AG20443 (cell line): ENCODE measurements at places on chromosomes 2 and 18.
A peak's percentile ranks its signal among the peaks of the same experiment; 100 is the strongest.

DNA sequence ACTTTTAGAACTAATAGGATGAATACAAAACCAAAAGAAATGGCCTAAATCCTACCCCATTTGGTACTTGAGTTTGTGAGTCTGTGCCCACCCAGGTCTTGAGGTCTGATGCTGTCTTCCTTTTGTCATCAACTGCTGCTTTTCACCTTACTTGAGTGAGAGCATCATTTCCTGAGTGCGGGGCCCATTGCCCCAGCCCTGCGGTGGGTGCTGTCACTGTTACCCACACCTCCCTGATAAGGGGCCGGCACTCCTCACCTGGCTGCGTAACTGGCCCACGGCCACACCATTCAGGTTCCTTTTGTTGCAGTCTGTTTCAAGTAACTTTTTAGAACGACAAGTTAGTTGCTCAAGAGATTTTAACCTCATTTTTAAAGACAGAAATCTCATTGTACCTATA, 25.3 kb downstream of the RAB12 start:
- no peak for DNase-seq

GRCh38 chr2:68039317-68039716, 23.5 kb downstream of the C1D start:
- DNase-seq, result no peak

DNA sequence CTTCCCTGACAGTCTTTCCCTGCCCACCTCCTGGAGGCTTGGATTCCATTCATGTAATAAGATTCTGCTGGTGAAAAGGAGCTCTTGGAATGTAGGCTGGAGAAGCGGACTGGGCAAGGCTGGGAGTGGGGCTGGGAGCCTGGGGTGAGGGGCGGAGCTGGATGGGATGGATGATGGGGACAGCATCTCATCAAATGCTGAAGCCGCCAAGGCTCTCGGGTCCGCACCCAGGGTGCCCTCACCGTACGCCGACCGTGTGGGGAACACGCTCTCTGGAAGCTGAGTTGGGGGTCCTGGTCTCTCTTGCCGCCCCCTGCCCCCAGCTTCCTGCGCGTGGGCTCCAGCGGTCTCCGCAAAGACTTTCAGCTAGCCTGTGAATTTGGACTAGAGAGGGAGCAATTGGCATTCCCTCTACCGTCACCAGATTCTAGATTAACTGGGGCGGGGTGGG, 9.1 kb downstream of the RAX start:
- DNase-seq, result no peak

DNA sequence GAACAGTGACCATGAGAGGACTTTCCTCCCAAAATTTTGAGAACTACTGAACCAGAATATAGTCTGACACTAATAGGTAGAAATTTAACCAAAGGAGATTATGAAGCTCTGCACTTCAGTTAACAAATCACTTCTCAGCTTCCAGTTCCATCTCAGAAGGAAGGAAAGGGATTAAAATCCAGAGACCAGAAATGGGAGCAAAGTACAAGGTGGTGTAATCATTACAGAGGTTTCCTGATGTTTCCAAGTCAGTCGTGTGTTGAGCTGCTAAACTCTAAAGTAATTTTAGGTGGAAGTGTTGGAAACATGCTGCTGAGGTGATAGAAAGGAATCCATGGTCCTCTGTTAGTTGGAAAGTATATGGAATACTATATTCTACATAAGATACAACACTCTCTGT, 10.8 kb downstream of the TYMS start:
- DNase-seq, result no peak

DNA sequence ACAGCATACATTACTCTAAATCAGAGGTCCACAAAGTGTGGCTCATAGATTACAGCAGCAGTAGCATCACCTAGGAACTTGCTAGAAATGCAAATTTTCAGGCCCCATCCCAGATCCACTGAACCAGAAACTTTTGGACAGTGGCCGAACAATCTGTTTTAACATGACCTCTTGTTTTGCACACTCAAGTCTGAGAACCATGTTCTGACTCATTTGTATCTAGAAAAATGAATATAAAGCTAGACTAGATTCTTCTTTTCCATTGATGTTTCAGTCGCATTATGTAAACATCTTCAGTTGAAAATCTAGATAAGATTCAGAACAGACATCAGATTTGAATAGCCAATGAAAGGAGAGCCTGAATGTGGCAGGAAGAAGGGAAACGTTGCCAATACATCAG, 608.8 kb downstream of the LRP1B start:
- no peak for DNase-seq

- peak; percentile 56 for DNase-seq
Observed at GRCh38 chr2:33395655-33396249, 80.7 kb upstream of the RASGRP3 start.

DNA sequence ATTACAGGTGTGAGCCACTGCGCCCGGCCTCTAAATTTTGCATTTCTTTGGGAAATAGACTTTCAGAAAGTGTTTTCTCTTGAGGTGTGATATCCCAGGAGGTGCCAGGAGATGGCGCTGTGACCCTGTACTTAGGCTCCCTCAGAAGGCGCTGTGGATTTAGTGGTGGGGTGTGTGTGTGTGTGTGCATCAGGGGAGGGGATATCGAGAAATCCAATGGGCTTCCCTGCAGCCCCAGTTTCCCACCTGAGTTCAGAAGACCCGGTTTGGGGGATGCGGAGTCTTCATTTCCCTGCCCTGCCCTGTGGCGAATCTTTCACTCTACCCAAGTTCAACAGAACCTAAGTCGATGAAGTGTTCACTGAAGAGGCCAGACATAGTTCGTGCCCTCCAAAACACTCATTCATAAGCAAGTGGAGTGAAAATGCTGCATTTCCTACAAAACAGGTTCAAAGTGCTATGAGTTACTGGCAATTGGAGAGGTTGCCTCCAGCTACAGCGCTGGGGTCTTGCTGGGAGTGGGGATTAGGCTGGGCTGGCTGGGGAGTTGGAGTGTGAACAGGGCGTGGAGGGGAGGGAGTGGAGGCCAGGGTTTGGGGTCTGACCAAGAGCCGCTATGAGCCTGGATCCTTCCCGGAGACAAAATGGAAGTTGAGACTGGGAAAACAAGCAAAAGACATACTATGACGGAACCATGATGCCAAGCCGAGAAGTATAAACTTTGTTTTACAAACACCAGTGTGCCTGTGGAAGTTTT, 6.5 kb upstream of the WNT6 start:
- peak; percentile 61 for DNase-seq

DNA sequence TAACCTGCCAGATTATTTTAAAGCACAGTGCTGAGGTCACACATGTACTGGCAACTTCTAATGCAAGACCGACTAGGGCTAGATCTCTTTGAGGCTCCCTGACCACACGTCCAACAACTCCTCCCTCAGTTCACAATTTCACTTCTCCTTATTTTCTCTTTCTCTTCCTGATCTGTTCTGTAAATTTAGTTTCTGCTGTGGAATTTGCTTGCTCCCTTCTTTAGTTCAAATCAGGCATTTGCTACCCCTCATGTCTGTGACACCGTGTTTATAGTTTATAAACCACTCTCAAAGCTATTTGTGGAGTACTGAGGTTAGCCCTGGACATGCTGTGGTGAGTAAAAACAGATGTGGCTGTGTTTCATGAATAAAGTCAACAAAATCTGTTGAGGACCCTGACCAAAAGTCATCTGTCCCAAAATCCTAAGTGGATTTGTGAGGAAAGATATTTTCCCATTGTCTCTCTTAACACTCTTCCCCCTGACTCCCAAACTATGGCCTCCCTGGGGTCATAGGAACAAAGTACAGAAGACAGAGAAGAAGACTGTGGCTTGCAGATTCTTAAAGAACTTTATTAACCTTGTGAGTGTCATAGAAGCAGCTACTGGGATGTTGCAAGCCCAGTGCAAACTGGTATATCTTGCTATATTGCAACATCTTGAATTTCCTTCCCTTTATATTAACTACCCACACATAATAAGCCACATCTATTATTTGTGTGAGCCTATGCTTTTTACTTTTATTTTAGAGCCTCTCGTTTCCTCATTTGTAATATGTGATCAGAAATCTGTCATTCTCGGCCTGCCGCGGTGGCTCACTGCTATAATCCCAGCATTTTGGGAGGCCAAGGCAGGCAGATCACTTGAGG, 3.5 kb upstream of the NAGK start:
- DNase-seq, result no peak

GRCh38 chr2:175057078-175057685, 52.0 kb upstream of the CHN1 start:
- DNase-seq, result no peak

DNA sequence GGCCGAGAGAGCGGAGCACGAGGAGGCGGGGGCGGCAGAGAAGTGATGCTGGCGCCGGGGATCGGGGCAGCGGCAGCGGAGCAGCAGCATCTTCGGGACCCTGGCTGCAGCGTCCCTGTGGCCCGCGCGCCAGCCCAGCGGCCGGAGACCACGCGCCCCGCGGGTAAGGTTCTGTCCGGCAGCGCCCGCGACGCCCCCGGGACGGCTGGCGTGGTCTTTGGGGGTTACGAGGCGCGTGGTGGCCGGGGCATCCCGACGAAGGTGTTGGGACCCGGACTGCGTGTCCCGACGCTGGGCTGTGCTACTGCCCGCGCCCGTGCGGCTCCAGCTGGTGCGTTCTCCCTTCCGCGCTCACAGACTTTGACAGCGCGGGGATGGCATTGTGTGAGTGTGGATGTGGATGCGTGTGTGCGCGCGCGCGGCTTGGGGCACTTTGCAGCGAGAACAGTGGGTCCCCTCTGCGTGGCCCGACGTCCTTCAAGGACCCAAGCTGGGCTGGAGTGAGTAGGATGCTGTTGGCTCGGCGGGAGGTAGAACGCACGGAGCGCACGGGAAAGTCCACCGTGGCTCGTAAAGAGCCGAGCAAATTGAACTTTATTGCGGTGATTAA, 405.0 kb downstream of the XIRP2 start:
- peak; percentile 34 for DNase-seq

GRCh38 chr2:237766340-237766739, 32.2 kb upstream of the RBM44 start:
- peak; percentile 25 for DNase-seq

DNA sequence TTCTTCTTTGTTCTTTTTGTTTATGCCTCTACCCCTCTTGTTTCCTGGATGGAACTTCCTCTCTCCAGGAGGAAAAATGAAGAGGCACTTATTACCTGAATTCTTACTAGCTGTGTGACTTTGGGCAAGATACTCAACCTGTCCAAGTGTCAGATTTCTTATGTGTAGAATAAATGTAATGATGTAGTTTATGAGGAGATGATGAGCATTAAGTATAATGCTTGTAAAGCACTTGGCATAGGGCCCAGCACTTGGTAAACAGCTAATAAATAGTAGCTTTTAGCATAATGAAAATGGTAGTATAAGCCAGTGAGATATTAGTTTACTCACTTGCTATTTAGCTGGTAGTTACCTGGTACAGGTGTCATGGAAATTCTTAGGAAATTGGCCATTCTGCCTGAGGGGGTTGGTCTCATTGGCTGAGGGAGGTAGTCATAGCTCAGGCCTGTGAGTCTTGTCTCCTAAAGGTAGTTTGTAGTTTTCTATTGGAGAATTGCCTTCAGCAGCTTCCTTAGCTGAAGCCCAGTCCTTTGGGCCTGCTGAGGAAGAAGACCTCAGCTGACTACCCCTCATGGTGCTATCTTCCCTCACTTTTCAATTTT, 133.4 kb upstream of the NABP1 start:
- no peak for DNase-seq

GRCh38 chr18:26745288-26746181, 120.0 kb downstream of the AQP4 start:
- DNase-seq, result no peak

DNA sequence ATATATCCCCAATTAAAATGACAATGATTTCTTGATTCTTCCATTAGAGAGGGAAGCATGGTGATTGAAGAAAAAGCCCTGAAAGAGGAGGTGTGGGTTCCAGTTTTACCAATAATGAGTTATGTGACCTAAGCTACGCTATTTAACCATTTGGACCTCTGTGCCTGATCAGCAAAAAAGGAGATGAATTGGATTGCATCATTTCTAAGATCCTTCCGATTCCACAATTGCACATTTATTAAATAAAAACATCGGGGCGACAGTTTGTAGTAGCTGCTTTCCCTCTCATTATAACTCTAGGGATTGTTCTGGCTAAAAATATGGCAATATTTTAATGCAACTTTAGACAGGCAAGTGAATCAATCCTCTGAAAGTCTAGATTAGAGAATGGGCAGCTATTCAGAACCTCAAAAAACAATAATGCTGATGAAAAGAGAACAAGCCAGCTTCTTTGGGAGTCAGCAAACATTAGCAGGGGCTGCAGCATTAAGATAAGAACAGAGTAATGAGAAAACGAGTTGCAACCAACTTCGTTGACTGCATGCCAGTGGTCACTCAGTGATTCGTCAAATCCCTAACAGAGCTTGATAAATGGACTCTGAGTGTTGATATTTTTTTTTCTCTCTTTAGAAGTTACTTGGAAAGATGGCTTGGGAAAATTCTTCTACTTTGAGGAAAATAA, 301.2 kb downstream of the AGPS start:
- DNase-seq, result no peak

DNA sequence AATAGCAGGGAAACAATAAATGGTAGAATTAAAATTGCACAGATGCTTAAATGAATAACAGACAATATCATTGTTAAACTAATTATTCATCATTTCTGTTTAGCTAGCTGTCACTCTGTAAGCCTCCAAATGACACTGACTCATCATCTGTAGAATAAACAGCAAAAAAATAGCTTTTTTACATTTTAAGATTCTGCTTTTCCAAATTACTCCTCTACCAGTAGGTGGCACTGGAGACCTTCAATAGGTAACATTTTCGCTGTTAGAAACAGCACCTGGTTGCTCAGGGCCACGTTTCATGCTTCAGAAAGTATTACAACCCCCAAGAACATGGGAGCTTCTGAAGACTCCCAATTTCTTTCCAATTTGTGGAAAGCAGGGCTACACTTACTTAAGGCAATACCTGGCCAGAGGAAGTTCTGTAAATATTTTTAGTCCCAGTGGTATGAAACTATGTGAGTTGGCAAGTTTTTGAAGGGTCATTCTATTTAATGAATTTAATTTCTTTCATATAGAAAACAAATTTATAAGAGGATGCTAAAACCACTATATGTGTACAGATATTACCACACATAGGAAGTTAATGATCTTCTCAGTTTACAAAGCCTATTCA, 45.4 kb downstream of the TTN start:
- peak; percentile 24 for DNase-seq

GRCh38 chr2:111671426-111672150, 212.4 kb downstream of the ANAPC1 start:
- DNase-seq, result peak; percentile 29

DNA sequence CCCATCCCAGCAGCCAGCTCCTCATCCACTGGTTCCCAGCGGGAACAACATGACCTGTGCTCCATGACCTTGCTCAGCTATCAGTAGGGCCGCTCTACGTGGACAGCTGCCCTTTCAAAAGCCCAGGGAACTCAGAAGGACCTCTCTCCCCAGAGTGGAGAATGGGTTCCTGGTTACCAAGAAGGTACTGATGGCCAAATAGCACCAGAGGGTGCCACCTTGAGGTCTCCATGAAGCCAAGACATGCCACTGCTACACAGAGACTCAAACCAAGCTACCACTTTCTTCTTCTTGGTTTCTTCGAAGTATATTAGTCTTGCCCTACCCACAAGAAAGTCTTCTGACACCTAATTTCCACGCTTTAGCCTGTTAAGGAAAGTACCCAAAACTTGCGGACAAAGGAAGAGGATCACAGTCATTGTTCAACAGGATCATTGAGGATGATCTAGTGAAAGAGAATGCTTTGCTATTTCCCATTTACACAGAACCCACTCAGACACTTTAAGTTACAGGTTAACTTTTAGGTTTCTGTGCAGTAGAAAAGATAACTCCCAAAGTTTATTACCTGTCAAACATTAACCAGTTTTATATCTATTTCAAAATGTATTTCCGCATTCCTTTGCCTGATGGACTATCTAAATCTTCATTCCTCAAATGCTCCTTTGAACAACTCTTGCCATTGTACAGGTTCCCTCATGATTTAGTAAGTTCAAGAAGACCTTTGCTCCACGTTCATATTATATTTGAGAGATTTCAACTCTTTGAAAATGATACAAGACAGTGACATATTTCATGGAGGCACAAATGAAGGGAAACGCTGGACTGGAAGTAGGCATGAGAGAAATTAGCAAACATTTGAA, 102.2 kb downstream of the ALPK2 start:
- DNase-seq, result no peak
